ENCODE measurements at places on chromosomes 11 and 22.

DNA sequence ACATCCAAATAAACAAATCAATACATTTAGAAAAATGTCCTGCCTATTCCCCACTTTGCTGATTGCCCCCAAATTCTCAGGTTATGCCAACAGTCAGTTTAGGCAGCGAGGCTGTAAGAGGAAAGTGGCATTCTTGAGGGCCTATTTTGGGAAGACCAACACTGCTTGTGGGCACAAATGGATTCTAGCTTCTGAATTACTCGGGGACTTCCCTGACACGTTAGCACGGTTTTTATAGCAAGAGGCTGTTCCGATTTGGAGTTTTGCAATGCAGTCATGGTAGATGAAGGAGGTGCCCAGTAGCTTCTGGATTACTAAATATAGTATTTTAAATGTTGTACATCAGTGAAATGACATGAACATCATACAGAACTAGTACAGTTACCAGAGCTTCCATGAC lies 13.1 kb downstream of the RCN1 start:
- no peak for DNase-seq

DNA sequence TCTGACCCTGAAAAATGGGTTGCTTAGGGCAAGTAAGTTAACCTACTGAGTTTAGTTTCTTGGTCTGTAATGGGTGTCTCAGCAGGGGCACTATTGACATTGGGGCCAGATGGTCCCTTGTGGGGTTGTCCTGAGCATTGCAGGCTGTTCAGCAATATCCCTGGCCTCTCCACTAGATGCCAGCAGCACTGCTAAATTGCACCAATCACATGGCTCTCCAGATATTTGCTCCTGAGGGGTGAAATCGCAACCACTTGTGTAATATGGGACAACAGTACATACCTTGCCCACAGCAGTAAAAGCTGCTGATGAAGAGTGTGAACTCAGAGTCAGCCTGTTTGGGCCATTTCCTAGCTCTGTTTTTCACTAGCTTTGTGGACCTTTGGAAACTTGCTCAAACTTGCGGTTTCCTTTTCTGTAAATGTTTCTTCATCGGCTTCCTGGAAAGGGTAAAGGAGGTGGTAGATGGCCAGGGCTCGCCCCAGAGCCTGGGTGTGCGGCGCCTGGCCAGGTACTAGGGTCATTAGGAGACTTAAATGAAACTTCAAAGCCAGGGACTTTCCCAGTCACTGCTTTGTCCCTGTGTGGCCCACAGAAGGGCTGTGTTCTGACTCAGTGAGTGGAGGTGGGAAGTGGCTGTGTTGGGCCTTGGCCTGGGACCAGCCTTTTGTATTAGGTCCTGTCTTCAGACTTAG lies 13.0 kb downstream of the NCF4 start:
- peak; percentile 75 for DNase-seq

- no peak for DNase-seq
Measured at GRCh38 chr11:72974487-72975205, 160.4 kb downstream of the ATG16L2 start.

DNA sequence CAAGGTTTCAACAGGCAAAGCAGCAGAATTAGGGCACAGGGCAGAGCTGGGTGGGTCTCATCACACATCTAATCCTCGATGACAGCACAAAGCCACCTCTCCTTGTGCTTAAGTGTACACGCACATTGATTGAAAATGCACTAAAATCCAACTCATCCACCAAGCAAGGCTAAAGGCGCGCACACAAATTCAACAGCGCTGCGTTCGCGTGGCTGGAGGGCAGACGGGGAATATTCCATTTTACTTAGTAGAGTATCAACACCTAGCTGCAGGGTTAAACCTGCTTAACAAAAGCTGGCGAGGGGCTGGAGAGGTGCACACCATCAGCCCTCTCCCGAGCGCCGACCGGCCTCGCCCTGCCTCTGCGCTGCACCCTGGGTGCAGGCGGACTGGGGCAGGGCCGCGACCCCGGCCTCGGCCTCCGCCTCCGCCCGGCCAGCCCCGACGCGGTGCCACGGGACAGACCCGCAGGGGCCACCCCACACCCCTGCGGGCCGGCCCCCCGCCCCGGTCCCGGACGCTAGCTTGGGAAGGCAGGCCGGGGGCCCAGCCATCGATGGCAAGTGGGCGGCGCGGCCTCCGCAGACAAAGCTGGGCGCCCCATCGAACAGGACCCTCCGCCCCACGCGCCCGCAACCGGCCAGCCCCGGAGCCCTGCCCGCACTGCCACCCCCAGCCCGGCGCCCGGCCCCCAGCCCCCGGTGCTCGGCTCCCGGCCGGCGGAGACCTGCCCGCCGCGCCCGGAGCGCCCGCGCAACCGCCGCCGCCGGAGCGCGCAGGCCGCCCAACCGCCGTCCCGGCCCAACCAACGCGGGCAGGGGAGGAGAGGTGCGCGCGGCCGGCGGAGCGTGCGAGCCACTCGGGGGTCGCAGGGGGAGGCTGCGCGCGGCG lies 929 bp downstream of the PRDM10 start:
- no peak for DNase-seq

GRCh38 chr11:40276960-40277359 lies 1182.5 kb downstream of the LRRC4C start:
- DNase-seq: no peak

- DNase-seq: no peak
Measured at GRCh38 chr11:17560281-17561110, 13.4 kb downstream of the OTOG start.
